Thymus (tissue), 14 donors: ENCODE measurements at places on chromosomes 7 and 10. TPM values are rescaled to one million over a fixed set of nuclear protein-coding genes. Genes with fewer than 3 reads are reported as not detected.

GRCh38 chr7:122893486-122893885, 7.2 kb upstream of the CADPS2 start:
- DNase-seq, result no peak

DNA sequence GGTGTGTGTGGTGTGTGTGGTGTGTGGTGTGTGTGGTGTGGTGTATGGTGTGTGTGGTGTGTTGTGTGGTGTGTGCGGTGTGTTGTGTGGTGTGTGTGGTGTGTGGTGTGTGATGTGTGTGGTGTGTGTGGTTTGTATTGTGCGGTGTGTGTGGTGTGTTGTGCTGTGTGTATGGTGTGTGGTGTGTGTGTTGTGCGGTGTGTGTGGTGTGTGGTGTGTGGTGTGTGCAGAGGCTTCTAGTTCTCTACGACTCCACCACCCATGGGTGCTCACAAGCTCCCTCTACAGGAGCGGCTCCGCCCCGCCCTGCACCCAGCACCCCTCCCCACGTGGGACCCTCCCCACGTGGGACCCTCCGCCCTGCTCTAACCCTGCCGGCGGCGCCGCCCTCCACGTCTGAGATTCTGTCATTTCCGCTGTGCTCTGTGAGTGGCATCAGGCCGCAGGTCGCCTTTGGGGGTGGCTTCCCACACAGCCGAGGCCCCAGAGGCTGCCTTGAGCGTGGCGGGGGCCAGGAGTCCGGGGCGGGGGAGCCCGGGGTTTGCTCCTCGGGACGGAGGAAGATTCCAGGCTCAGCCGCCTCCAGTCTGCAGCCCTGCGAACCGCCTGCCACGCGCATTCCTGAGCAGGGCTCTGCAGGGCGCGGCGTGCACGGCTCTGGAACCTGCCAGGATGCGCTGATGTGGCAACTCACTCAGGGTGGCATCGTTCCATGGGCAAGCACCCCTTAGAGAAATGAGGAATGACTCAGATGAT, 37.0 kb upstream of the DNAJB6 start:
- no peak for DNase-seq

GRCh38 chr10:101301111-101301731, 52.7 kb upstream of the BTRC start:
- peak; percentile 37 for DNase-seq

DNA sequence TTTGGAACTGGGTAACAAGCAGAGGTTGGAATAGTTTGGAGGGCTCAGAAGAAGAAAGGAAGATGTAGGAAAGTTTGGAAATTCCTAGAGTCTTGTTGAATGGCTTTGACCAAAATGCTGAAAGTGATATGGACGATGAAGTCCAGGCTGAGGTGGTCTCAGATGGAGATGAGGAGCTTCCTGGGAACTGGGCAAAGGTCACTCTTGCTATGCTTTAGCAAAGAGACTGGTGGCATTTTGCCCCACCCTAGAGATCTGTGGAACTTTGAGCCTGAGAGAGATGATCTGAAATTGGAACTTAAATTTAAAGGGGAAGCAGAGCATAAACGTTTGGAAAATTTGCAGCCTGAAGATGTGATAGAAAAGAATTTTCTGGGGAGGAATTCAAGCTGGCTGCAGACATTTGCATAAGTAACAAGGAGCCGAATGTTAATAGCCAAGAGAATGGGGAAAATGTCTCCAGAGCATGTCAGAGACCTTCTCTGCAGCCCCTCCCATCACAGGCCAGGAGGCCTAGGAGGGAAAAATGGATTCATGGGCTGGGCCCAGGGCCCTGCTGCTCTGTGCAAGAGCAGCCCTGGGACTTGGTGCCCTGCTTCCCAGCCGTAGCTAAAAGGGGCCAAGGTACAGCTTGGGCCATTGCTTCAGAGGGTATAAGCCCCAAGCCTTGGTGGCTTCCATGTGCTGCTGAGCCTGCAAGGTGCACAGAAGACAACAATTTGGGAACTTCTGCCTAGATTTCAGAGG, 3.6 kb downstream of the PDSS1 start:
- no peak for DNase-seq

GRCh38 chr10:88377510-88377909, 205.6 kb downstream of the RNLS start:
- no peak for DNase-seq

DEPP1 gene
- total RNA-seq, result 12.2 TPM

OR2A1 gene
- total RNA-seq, result under 0.01 TPM

CYP2C19 gene
- total RNA-seq, result not detected

THNSL1 gene
- 4.1 TPM for total RNA-seq

EPHB4 gene
- 7.3 TPM for total RNA-seq

DNA sequence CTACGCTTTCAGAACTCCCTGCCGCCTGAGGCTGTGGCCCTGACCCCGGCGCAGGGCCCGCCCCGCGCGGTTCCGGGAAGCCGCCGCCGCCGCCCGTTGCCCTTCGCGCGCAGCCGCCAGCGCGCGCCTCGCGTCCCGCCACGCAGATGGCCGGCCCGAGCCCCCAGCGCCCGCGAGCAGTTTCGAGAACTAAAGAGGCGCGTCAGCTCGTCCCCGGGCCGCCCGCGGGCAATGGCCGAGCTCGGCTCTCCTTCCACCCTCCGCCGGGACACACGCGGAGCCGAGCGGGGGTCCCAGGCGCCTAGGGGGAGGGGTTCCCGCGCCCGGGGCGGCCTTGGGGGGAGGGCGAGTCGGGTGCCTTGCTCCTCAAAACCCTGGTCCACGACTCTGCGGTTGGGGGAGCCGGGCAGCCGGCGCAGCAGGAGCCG, 1.8 kb downstream of the HNRNPF start:
- peak; percentile 45 for DNase-seq

NPFFR1 gene
- 0.05 TPM for total RNA-seq

CACNA2D1 gene
- 8.4 TPM for total RNA-seq

CPN1 gene
- total RNA-seq, result not detected

- no peak for DNase-seq
These were observed 229.6 kb downstream of the PRPF18 start for GRCh38 chr10:13816195-13816925.

- no peak for DNase-seq
These were observed 19.7 kb downstream of the UBE3C start for GRCh38 chr7:157158400-157158799.

DNA sequence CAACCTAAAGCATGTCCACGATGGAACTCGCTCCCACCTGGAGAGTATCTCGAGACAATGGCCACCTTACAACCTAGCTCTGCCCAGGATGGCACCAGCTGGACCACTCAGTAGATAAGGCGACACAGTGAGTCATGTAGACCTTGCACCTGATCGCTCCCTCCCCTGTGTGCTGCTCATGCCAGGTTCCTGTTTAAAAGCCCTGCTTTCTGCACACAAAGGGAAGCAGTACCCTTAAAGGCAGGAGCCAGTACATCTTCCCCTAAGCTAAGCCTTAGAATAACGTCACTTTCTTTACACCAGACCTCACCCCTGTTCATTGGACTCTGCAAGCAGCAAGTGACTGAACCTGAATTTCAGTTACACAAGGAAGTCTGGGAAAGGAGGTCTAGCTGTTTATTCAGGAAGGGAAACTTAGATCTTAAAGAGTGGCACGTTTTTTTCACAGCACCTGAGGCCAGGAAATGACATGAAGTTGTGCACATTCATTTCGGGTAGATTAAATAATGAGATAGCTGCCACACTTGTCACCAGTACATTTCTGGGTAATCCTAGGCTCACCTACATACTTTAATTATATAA, 117.9 kb downstream of the MTPAP start:
- peak; percentile 4 for DNase-seq

- peak; percentile 64 for DNase-seq
These were observed 81.6 kb upstream of the LRRC4 start for GRCh38 chr7:128112781-128113221.

DNA sequence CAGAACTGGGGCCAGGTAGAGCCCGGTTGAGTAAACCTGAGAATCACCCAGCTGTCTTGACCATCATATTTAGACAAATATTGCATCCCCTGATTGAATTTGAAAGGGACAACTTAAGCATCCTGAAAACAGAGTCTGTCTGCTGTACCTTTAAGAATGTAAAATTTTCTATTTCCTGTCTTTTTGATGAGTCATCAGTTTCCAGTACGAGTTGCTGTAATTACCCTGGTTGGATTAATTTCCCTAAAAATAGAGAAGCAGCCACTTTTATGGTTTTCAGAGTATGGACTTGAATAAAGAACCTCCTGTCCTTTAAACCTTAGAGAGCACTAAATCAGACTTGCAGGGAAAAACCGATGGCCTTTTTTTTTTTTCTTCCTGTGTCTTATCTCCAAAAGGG, 164.6 kb upstream of the SH2B2 start:
- no peak for DNase-seq

DNA sequence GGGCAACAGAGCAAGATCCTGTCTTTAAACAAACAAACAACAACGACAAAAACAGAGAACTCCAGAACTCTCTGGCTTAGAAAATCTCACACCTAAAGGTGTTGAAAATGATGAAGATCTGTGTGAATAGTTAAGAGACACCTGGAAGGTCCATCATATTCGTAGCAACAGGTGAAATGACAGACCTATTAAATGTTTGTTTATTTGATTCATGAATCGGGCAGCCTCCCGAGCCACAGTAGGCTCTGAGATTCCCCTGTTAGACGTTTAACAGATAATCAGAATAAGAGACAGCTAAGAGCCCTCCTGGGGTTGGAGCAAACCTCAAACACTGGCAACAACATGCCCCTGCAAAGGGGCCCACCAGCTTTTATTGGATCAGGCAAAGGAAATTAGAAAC, 103.7 kb downstream of the LCOR start:
- DNase-seq, result no peak

OPN4 gene
- total RNA-seq, result under 0.01 TPM

GRCh38 chr10:11631291-11631690, 19.8 kb upstream of the USP6NL start:
- no peak for DNase-seq

OR6B1 gene
- total RNA-seq, result not detected

ZNF365 gene
- total RNA-seq, result 0.19 TPM

DNA sequence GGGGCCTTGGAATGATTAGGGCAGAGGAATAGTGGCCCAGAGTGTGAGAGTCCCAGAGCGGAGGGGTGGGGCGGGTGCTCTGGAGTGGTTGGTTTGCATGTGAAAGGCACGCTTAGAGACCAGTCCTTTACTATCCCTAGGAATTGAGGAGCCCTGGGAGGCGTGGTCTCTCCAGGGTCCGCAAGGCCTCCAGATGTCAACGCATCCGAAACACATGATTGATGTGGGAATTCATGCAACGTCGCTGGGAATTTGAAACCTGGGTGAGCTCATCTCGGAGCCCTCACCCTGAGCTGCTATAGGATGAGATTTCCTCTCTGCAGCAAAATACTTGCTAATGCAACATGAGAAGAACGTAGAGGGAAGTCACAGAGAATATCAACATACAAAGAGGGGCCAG, 51.2 kb downstream of the NPTX2 start:
- DNase-seq, result no peak

DNA sequence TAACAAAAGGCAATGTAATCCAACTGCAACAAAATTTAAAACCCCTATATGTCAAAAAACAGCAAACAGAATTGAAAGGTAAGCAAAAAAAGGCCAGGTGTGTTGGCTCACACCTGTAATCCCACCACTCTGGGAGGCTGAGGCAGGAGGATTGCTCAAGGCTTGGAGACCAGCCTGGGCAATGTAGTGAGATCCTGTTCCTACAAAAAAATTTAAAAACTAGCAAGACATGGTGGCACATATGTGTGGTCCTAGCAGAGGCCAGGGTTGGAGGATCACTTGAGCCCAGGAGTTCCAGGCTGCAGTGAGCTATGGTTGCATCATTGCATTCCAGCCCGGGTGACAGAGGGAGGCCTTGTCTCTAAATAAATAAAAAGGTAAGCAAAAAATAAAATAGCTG, 212.1 kb upstream of the KLF14 start:
- DNase-seq, result no peak

GRCh38 chr7:135508883-135509588, 866 bp downstream of the CNOT4 start:
- peak; percentile 58 for DNase-seq

DNA sequence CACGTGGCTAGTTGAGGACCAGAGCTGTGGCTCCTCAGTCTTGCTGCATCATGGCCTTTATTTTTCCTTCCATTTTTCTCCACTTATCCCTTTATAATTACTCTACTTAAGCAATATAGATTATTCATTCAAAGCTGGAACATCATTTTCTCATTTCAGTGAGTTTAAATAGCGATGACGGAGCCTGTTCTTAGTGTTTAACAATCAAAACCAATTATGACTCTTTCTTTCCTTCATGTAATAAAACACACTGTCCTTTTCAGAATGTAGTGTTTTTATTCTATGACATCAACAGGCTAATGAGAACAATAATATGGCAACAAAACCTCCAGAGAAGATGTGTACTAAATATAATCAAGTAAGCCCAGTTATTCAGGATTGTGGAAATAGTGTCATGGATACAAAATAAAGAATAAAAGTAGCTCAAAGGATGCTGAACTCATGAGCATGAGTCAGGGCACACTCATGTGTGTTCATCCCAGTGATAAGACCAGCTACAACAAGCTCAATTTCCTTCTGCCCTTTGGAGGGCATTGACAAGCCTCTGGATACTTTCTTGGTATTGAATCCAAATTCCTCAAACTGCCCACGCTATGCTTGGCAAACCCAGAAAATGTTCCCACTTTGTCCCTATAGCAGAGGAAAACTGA, 188.4 kb downstream of the CYP26A1 start:
- no peak for DNase-seq

NYAP1 gene
- 0.24 TPM for total RNA-seq
